ENCODE measurements at places on chromosomes 3 and 15.

GRCh38 chr3:12218161-12218560 lies 59.4 kb upstream of the TIMP4 start:
- DNase-seq, result no peak

- no peak for DNase-seq
Measured at GRCh38 chr3:19457449-19457848, 309.1 kb downstream of the KCNH8 start.

DNA sequence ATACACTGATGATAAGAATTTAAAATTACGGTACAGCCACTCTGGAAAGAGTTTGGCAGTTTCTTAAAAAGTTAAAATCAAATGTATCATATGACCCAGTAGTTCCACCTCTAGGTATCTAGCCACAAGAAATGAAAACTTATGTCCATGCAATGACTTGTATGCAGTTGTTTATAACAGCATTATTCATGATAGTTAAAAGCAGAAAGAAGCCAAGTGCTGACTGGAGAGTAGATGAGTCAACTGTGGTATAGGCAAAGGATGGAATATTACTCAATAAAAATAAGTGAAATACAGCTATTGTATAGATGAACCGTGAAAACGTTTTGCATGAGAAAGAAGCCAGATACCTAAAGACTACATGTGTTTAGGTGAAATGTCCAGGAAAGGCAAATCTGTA lies 14.8 kb downstream of the GPR87 start:
- DNase-seq, result no peak

DNA sequence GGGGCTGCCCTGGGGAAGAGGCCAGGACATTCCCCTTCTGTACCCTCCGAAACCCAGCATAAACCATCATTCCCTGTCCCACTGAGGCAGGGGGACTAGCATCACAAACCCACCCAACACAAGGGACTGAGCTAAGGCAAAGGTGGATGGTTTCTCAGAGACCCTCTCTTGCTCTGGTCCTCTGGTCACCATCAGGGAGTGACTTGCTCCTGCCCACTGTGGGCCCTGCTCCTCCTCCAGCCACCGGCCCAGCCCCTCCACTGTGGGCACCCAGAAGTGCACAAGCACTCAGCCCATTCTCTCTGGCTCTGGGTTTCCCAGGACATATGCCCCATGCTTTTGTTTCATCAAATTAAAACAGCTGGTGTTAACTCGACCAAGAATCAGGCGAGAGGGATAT lies 44.9 kb downstream of the PTH1R start:
- DNase-seq, result no peak

- no peak for DNase-seq
Measured at GRCh38 chr3:178512647-178513046, 23.6 kb upstream of the KCNMB2 start.

GRCh38 chr3:86792316-86792715 lies 198.6 kb downstream of the VGLL3 start:
- DNase-seq, result no peak
